ENCODE measurements at places on chromosomes 1 and 21.
A peak's percentile ranks its signal among the peaks of the same experiment; 100 is the strongest.

- no peak for DNase-seq
Observed at GRCh38 chr1:176543360-176544129, 80.6 kb downstream of the PAPPA2 start.

DNA sequence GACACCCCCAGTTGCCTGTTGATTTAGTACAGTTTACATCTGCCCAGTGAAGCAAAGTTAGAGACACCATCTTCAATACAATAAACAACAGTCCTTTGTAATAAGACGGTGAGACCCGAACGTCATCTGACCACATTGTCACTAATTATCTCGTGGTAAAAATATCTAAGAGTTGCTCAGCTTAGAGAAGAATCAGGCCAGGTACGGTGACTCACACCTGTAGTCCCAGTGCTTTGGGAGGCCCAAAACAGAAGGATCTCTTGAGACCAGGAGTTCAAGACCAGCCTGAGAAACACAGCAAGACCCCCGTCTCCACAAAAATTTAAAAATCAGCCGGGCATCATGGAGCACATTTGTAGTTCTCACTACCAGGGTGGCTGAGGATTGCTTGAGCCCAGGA lies 53.5 kb downstream of the CD34 start:
- no peak for DNase-seq

GRCh38 chr1:195373856-195374255 lies 1234.4 kb downstream of the KCNT2 start:
- DNase-seq: no peak

- DNase-seq: no peak
Observed at GRCh38 chr1:9278585-9279153, 14.0 kb upstream of the SPSB1 start.

DNA sequence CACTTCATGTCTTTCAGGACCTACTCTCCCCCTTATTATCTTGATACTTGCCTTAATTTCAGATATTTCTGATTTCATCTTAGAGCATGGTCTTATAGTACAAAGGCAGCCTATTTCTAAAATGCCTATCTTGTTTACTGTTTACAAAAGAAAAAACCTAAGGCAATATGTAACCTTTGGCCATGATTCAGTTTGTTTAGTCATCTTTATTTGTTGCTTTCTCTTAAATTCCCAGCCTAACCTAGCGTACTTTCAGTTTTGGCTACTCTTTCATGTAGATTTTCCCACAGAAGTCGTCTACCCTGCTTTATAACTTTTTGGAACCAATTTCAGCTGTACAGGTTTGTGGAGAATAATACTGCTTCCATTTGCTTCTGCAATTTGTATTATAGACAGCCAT lies 81.8 kb downstream of the KIF1B start:
- DNase-seq: no peak

GRCh38 chr1:226939438-226940028 lies 561 bp upstream of the COQ8A start:
- DNase-seq: peak; percentile 86

GRCh38 chr1:24021403-24022266 lies 41.5 kb upstream of the SRSF10 start:
- DNase-seq: no peak

DNA sequence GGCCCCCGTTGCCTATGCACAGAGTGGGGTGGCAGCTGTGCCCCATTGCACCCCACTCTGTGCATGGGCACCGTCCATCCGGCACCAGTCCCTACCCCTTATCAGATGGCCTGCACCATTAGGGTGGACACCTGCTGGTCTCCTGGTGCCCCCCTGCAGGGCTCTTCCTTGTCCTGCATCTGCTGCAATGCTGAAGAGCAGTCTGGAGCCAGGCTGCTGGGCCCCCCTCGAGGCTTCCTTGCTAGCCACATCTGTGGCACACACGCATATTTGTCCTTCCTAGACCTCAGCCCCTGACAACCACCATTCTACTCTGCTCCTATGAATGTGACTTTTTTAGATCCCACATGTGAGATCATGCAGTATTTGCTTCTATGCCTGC lies 56.4 kb downstream of the COL18A1 start:
- DNase-seq: no peak

GRCh38 chr1:204443260-204443619 lies 31.6 kb upstream of the PPP1R15B start:
- no peak for DNase-seq

- no peak for DNase-seq
Observed at GRCh38 chr1:52593495-52593894, 8.7 kb upstream of the GPX7 start.

- DNase-seq: no peak
Observed at GRCh38 chr1:34155860-34156259, 9.2 kb downstream of the CSMD2 start.

DNA sequence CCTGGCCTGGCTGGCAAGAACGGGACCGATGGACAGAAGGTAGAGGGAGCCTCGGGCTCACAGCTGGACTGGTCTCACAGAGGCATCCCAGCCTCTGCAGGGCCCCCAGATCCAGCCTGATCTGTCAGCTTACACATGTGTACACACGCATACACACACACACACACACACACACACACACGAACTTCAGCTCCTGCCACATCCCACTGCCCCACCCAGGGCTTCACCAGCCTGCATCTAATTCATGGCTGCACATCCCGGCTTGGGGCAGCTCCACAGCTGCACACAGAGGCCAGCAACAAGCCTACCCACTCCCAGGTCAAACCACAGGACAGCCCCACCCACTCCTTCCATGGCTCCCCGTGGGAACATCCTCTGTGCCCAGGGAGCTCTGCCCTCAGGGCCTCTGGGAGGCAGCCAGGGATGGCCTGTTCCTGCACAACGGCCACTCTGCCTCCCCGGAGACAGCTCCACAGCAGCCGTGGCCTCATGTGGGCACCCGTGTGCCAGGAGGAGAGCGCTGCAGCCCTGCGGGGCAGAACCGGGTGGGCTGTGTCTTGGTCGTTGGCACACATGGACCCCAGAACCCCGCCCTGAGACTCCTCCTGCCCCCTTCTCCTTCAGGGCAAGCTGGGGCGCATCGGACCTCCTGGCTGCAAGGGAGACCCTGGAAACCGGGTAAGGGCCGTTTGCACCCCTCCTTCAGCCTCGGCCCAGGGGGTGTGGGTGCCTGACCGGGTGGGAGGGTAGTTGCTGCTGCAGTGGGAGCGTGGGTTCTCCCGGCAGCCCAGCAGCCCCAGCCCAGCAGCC lies 19.1 kb downstream of the COL6A2 start:
- no peak for DNase-seq

DNA sequence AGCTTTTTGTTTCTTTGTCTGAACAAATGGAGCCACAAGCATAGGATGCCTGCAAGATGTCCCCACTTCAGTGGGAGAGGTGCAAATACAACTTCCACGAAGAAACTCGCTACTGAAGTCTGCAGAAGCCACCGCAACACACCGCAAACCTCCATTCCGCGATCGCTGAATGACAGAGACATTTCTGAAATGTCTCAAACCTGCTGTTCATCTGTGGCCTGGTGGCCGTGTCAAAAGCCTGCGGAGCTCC lies 1.0 kb downstream of the TP53BP2 start:
- DNase-seq: no peak

- DNase-seq: no peak
Observed at GRCh38 chr1:166127003-166127402, 39.8 kb downstream of the FAM78B start.

DNA sequence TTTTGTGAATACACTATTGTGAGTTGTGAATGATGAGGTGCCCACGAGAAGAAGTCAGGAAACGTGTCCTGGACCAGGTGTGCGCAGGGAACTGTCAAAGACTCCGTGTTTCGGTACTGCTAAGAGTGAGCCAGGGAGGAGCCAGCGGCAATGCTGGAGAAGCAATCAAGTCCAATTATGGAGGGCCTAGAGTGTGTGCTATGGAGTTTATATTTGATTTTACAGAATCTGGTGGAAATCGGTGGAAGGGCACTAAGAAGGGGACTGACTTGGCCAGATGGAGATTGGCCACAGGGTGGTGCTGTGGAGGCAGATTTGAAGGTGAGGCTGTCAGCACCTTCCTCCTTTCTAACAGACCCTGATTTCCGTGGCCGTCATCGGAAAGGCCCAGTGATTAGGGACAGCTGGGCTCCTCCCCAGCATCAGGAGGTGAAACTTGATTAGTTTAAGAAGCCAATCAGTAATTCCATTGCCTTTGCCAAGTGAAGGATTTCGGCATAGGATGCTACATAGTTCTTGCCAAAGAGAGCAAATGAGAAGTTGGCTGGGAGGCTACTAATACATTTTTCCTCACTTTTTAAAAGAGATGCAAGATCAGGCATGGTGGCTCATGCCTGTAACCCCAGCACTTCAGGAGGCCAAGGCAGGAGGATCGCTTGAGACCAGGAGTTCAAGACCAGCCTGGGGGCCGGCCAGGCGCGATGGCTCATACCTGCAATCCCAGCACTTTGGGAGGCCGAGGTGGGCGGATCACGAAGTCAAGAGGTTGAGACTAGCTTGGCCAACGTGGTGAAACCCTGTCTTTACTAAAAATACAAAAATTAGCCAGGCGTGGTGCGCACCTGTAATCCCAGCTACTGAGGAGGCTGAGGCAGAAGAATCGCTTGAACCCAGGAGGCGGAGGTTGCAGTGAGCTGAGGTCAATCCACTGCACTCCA lies 7.0 kb downstream of the PTCH2 start:
- DNase-seq: peak; percentile 56

- no peak for DNase-seq
Observed at GRCh38 chr1:178644308-178645120, 80.5 kb upstream of the RALGPS2 start.

DNA sequence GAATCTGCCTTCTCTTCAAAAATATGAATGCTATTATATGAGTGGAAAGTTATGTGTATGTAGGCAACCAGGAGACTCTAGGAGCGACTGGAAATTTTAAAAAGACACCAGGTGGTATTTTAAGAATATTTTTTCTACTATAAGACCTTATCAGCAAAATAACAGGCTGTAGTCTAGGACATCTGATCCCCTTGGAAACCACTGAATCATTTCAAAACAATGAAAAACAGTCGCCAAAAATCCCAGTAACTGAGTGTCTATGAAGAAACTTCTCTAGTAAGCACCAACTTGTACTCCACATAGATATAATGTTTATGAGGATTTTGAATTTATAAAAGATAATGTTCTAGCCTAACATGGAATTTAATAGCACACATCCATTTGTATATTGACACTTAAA lies 358.5 kb downstream of the GPATCH2 start:
- no peak for DNase-seq

- DNase-seq: no peak
Observed at GRCh38 chr1:173862769-173863223, 5.0 kb downstream of the GAS5 start.

- DNase-seq: peak; percentile 25
Observed at GRCh38 chr1:11918799-11919519, 7.3 kb downstream of the KIAA2013 start.
